ENCODE measurements at places on chromosomes 13 and 19.

- DNase-seq, result no peak
These were observed 310.0 kb downstream of the TEX29 start for GRCh38 chr13:111630406-111630805.

GRCh38 chr13:39820606-39821005 is 165.1 kb downstream of the COG6 start:
- no peak for DNase-seq

DNA sequence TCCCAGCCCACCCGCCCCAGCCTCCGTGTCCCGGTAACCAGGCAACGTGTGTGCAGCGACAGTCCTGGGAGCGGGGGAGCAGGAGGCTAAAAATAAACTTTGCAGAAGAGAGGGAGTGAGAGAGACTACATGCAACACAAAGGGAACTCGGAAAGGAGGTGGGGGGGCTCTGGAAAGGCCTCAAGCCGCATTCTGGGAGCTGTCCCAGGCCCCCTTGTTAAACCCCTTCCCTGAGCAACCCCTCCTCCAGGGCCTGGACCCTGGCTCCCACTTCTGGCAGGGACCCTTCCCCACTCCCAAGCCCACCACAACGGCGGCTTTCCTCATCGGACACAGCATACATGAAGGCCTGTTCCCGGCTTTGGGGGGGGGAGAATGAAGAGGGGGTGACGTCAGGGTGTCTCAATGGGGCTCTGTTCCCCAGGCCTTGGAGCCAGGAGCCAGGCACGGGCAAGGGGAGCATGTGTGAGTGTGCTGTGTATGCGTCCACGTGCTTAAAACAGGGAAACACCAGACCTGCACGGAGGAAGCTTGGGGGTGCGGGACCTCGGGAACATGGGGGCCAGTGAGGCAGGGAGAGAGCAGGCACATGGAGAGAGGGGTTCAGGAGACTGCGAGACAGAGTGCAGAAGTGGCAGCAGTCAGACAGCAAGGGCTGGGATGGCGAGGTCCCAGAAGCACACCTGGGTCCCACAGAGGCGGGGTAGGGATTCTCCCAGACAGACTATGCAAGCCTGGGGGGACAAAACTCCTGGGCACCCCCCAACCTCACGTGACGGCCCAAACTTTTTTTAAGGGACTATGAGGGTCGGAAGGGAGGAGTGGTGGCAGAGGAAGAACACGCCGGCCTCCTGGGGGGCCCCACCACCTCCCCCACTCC is 2.3 kb downstream of the ERF start:
- no peak for DNase-seq

GRCh38 chr13:75636436-75637180 is 478 bp downstream of the LMO7 start:
- peak; percentile 19 for DNase-seq

- DNase-seq, result no peak
These were observed 9.6 kb downstream of the LGI4 start for GRCh38 chr19:35125270-35125717.

- DNase-seq, result no peak
These were observed 83.2 kb downstream of the NBEA start for GRCh38 chr13:35025314-35025713.

GRCh38 chr13:48411147-48411794 is 1.6 kb downstream of the LPAR6 start:
- no peak for DNase-seq

DNA sequence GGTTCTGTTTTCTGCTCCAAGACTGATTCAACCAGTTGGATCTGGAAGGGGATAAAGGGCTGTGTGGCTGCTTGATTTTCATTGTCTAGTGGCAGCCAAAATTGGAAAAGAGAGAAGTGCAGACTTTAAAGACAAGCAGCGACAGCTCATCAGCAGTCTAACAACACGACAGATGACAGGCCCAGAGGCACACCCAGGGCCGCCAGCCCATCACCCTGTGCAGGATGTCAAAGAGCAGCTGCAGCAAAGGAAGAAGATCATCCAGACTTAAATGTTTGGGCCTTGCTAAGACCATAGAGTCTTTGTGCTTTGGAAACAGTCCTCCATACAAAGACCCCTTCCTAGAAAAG is 421.0 kb upstream of the KLF12 start:
- DNase-seq, result no peak

GRCh38 chr19:7265963-7266362 is 28.3 kb downstream of the INSR start:
- no peak for DNase-seq

GRCh38 chr13:43895940-43896339 is 16.2 kb downstream of the LACC1 start:
- DNase-seq, result no peak

GRCh38 chr13:106917673-106918556 is 350.0 kb upstream of the ARGLU1 start:
- peak; percentile 48 for DNase-seq

GRCh38 chr13:40640202-40640601 is 26.2 kb downstream of the FOXO1 start:
- no peak for DNase-seq

- DNase-seq, result no peak
These were observed 451 bp downstream of the NOSIP start for GRCh38 chr19:49579947-49580263.

DNA sequence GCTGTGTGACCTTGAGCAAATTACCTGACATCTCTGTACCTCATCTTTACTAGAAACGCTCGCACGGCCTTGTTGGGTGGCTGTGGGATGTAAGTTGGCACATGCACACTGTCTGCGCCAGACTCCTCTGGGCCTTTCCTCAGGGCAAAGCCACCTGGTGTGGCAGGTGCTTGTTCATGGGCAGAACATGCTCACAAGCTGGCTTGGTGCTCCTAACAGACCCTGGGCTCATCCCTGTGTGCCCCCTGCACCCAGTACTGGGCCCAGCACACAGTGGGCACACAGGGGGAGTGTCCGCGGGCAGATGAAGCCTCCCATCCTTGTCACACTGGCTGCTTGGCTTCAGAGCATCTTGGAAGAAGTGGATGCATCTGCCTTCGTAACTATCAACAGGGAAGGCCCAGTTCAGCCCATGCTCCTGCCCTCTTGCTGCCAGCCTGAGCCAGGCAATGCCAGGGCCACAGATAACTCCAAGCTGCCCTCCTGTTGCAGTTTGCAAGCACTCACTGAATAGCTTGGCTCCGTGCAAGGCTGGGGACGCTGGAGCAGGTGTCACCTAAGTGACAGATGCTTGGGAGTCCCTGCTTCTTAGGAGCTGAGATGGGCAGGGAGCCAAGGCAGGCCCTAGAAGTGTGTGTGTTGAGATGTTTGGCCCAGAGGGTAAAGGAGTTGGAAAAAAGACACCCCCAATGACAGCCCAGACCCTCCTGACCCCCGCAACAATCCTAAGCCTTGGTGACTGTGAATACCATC is 123.9 kb downstream of the TUBA3C start:
- DNase-seq, result no peak

DNA sequence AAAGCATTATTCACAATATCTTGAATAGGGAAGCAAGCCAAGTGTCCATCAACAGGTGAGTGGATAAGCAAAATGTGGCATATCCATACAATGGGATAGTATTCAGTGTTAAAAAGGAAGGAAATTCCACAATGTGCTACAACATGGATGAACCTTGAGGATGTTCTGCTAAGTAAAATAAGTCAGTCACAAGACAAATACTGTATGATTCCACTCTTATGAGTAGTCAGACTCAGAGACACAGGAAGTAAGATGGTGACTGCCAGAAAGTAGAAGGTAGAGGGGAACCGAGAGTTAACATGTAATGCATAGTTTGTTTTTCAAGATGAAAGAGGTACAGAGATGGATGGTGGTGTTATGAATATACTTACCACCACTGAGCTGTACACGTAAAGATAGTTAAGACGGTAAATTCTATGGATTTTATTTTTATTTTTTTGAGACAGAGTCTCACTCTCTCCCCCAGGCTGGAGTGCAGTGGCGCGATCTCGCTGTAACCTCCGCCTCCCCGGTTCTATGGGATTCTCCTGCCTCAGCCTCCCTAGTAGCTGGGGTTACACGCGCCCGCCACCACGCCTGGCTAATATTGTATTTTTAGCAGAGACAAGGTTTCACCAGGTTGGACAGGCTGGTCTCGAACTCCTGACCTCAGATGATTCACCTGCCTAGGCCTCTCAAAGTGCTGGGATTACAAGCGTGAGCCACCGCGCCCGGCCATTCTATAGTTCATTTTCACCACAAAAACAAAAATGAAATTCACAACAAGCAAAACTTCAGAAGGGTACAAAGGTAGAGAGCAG is 1.0 kb upstream of the CHAMP1 start:
- DNase-seq, result no peak

- no peak for DNase-seq
These were observed 76.5 kb upstream of the GPR12 start for GRCh38 chr13:26837102-26837501.

GRCh38 chr19:32265995-32266394 is 79.4 kb upstream of the ZNF507 start:
- DNase-seq, result no peak

GRCh38 chr13:113401452-113402415 is 37.8 kb upstream of the GRTP1 start:
- no peak for DNase-seq

GRCh38 chr19:7395360-7396066 is 46.8 kb downstream of the ARHGEF18 start:
- no peak for DNase-seq

DNA sequence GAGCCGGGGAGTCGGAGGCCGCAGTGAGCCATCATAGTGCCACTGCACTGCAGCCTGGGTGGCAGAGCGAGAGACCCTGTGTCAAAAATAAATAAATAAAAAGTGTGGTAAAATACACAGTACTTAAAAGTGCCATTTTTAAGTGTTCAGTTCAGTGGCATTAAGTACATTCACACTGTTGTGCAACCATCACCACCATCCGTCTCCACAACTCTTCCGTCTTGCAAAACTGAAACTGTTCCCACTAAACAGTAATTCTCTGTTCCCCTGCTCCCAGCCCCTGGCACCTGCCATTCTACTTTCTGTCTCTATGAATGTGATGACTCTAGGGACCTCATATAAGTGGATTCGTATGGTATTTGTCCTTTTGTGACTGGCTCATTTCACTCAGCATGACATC is 13.3 kb downstream of the SLC25A42 start:
- no peak for DNase-seq

GRCh38 chr13:111907341-111907880 is 159.5 kb upstream of the SOX1 start:
- no peak for DNase-seq

DNA sequence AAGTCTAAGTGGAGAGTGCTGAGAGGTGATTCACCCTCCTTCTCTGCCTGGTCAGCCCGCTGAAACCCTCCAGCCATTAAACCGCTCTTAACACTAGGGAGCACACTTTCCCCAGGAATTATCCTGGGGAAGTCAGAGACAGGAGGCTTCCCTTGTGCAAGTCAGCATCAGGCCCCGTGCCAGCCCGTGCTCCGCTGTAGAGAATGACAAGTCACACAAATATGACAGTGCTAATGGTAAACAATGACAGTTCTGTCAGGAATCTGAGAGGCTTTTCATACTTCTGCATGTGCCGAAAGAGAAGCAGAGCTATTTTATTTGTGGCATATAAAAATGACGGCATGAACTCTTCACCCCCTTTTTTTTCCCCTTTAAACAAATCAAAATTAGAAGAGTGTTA is 816.9 kb upstream of the SLC10A2 start:
- no peak for DNase-seq

DNA sequence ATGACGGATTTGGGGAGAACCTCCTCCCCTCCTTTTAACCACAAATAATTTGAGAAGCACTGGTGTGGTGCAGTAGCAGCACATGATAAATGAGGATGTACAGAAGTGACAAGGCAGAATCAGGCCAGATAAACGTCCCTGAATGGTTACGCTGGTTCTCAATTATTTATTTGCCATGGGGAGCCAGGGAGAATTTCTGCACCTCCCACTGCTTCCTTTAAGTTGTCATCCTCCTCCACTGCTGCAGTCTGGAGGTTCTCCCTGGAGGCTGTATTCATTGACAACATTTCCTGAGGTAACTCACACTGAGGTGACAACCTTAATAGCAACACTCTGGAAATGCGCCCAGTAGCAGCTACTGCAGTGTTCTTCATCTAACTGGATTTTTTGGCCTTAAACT is 308.9 kb upstream of the SLITRK1 start:
- DNase-seq, result no peak
